Brain (organoid and tissue), 16 donors: ENCODE measurements at places on chromosomes 4 and X. TPM values are rescaled to one million over a fixed set of nuclear protein-coding genes. Genes with fewer than 3 reads are reported as not detected.

- no peak for DNase-seq
These were observed 552.7 kb upstream of the TENM3 start for GRCh38 chr4:181690498-181690897.

- DNase-seq: no peak
These were observed 217.7 kb upstream of the PSAPL1 start for GRCh38 chr4:7652451-7652881.

The NDP gene
- polyA plus RNA-seq: 8.7 TPM

- DNase-seq: peak; percentile 61
These were observed 171.8 kb upstream of the TBL1X start for GRCh38 chrX:9293051-9293496.

The PNMA5 gene
- 6.9 TPM for polyA plus RNA-seq

The SLC7A11 gene
- 1.5 TPM for polyA plus RNA-seq

GRCh38 chr4:153748378-153748777 is 11.4 kb downstream of the RNF175 start:
- DNase-seq: no peak

The TLR1 gene
- polyA plus RNA-seq: 0.29 TPM

The HTATSF1 gene
- 63.3 TPM for polyA plus RNA-seq

- no peak for DNase-seq
These were observed 433.4 kb downstream of the PDGFC start for GRCh38 chr4:156538210-156538609.

The GNRHR gene
- polyA plus RNA-seq: not detected
